ENCODE measurements at places on chromosomes 12 and 14. TPM values are rescaled to one million over a fixed set of nuclear protein-coding genes. Genes with fewer than 3 reads are reported as not detected.

The SIX1 gene
- total RNA-seq, result 0.16 TPM

The KIF5A gene
- total RNA-seq, result 1.3 TPM

The BDKRB1 gene
- 1.2 TPM for total RNA-seq

The E2F7 gene
- 0.28 TPM for total RNA-seq

The ASCL1 gene
- total RNA-seq, result not detected

The PAPLN gene
- total RNA-seq, result 132 TPM

The CACNA1C gene
- 17.4 TPM for total RNA-seq

The ACACB gene
- 56.8 TPM for total RNA-seq

GRCh38 chr14:98494582-98494981 is 777.4 kb downstream of the BCL11B start:
- no peak for DNase-seq
- H3K36me3 ChIP-seq, result no peaks in the 10 kb centered on the region
- H3K4me3 ChIP-seq, result no peak overlapping the region
- no peak overlapping the region for H3K27ac ChIP-seq
- no peaks in the 10 kb centered on the region for H3K27me3 ChIP-seq

GRCh38 chr14:64388533-64389285 is 556 bp downstream of the MTHFD1 start:
- no peaks in the 10 kb centered on the region for H3K4me1 ChIP-seq
- peak overlapping the region; percentile 51 for H3K27ac ChIP-seq
- H3K4me3 ChIP-seq, result peak overlapping the region; percentile 74
- DNase-seq, result no peak
- no peaks in the 10 kb centered on the region for H3K27me3 ChIP-seq

GRCh38 chr12:26091822-26092221 is 33.0 kb downstream of the BHLHE41 start:
- H3K27ac ChIP-seq, result no peak overlapping the region
- no peaks in the 10 kb centered on the region for H3K36me3 ChIP-seq
- DNase-seq, result peak; percentile 52

DNA sequence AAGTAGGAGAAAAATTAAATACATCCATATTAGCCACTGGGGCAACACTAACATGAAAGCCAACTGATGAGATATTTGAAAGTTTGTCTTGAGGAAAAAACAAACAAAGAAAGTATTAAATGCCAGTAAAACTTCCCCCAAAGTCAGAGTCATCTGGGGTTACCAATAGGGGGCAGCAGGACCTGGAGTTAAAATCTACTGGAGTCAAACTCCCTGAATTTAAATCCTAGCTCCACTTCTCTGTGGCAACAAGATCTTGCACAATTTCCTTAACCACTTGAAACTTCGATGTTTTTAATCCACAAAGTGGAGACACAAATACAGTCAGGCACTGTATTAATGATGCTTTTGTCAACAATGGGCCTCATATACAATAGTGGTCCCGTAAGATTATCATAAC is 14.4 kb downstream of the PLEKHG7 start:
- H3K27me3 ChIP-seq, result no peaks in the 10 kb centered on the region
- H3K4me3 ChIP-seq, result no peak overlapping the region
- DNase-seq, result no peak
- H3K36me3 ChIP-seq, result no peaks in the 10 kb centered on the region
- H3K27ac ChIP-seq, result no peak overlapping the region
- H3K4me1 ChIP-seq, result no peaks in the 10 kb centered on the region

- H3K36me3 ChIP-seq, result no peaks in the 10 kb centered on the region
- DNase-seq, result no peak
- H3K4me3 ChIP-seq, result no peak overlapping the region
- H3K27ac ChIP-seq, result no peak overlapping the region
Observed at GRCh38 chr14:57378661-57379060, 11.7 kb upstream of the NAA30 start.

The DEGS2 gene
- 28.7 TPM for total RNA-seq

The ANAPC7 gene
- total RNA-seq, result 47.8 TPM

DNA sequence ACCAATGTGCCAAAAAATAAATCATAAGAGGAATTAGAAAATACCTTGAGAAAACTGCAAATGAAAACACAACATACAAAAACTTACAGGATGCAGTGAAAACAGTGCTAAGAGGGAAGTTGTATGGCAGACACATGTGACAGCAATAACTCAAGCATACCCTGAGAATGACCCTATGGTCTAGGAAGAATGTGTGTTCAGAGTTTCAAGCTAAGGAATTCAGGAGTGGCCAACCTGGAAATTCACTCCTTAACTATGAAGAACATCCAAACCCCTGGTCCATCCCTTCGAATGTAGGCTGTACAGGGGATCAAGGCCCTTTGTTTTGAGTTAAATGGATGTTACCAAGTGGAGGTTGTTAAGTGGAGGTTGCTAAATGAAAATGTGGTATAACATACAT is 16.7 kb upstream of the TTC9 start:
- no peaks in the 10 kb centered on the region for H3K27me3 ChIP-seq
- H3K4me1 ChIP-seq, result no peaks in the 10 kb centered on the region
- H3K36me3 ChIP-seq, result no peaks in the 10 kb centered on the region
- H3K4me3 ChIP-seq, result no peak overlapping the region
- DNase-seq, result no peak

DNA sequence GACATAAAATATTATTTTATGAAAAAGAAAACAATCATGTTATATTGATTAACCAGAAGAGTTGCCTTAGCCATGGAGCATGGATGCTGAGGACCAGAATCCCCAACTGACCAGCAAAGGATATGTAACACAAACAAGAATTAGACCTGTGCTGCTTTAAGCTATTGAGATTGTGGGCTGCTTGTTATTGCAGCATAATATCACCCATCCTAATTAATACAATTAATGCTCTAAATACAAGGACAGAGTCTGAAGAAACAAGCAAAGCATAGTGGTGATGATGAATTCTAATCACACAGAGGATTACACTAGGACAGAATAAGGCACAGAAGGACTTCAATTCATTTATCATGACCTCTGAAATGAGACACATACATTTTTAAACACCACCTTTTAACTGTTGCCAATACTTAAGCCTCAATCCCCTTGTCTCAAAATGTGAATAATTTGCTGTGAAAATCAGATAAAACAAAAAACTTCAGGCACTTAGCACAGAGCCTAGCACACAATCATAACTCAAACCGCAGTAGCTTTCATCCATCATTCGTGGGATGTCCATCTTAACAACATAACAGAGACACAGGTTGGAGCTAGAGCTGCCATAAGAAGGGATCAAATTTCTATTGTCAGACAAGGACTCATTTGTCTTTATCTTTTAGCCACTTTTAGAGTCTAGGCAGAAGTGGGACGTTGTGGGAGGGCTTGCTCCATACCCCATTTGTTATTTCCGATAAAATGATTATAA is 449.6 kb upstream of the DCN start:
- H3K4me1 ChIP-seq, result no peaks in the 10 kb centered on the region
- no peak overlapping the region for H3K4me3 ChIP-seq
- H3K27ac ChIP-seq, result no peak overlapping the region
- no peaks in the 10 kb centered on the region for H3K27me3 ChIP-seq
- no peaks in the 10 kb centered on the region for H3K36me3 ChIP-seq

The CLECL1 gene
- total RNA-seq, result 2.1 TPM

- H3K27ac ChIP-seq, result no peak overlapping the region
- no peak overlapping the region for H3K4me3 ChIP-seq
Observed at GRCh38 chr14:77505031-77505430, 6.4 kb upstream of the ISM2 start.

- peak; percentile 67 for DNase-seq
- no peaks in the 10 kb centered on the region for H3K4me1 ChIP-seq
- no peak overlapping the region for H3K27ac ChIP-seq
- no peak overlapping the region for H3K4me3 ChIP-seq
Observed at GRCh38 chr12:3202734-3203446, 125.7 kb downstream of the TSPAN9 start.

GRCh38 chr14:22314183-22314820 is 274.7 kb downstream of the DAD1 start:
- H3K27me3 ChIP-seq, result no peaks in the 10 kb centered on the region
- no peak for DNase-seq
- no peaks in the 10 kb centered on the region for H3K36me3 ChIP-seq
- H3K4me1 ChIP-seq, result no peaks in the 10 kb centered on the region

- H3K4me3 ChIP-seq, result no peak overlapping the region
- no peak for DNase-seq
- no peaks in the 10 kb centered on the region for H3K4me1 ChIP-seq
- H3K27me3 ChIP-seq, result no peaks in the 10 kb centered on the region
- no peaks in the 10 kb centered on the region for H3K36me3 ChIP-seq
- H3K27ac ChIP-seq, result no peak overlapping the region
Observed at GRCh38 chr12:46921048-46921763, 95.4 kb upstream of the SLC38A4 start.

- H3K4me1 ChIP-seq, result no peaks in the 10 kb centered on the region
- peak; percentile 50 for DNase-seq
- H3K27me3 ChIP-seq, result no peaks in the 10 kb centered on the region
- H3K4me3 ChIP-seq, result no peak overlapping the region
- no peaks in the 10 kb centered on the region for H3K36me3 ChIP-seq
Observed at GRCh38 chr12:112892856-112893255, 13.9 kb upstream of the OAS1 start.

GRCh38 chr14:68226523-68226922 is 406.9 kb downstream of the RAD51B start:
- no peak for DNase-seq
- no peaks in the 10 kb centered on the region for H3K36me3 ChIP-seq
- H3K27me3 ChIP-seq, result no peaks in the 10 kb centered on the region
- H3K4me3 ChIP-seq, result no peak overlapping the region

DNA sequence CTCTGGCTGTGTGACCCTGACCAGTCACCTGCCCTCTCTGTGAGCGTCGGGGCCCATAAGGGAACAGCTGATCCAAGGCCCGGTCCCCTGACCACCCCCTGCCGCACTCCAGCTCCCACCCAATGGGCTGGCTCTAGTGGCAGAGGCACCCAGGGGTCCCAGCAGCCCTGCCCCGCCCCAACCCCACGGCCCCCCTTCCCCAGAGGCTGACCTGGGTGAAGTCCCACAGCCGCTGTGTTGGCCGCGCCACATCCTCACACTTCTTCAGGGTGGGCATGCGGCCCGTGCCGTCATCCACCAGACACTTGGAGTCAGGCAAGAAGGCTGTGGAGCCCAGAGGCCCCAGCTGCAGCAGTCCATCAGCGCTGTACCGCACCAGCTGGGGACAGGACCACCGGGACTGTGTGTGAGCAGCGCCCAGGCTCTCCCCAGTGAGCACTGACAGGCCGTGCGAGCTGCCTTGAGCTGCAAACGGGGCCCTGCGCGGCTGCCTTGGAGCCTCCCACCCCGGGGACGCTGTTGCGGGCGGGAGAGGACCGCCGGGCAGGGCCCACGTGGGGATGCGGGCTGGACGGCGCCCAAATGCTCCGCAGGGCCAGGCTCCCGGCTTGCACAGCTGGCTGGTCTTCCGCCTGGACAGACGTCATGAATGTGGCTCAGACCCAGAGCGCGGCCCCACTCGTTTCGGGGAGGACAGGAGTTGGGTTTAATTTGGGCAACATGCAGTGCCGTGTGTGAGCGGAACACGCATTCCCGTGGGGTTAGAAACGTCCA is 53.5 kb downstream of the NOC4L start:
- no peaks in the 10 kb centered on the region for H3K4me1 ChIP-seq
- no peak for DNase-seq
- H3K36me3 ChIP-seq, result no peaks in the 10 kb centered on the region
- H3K4me3 ChIP-seq, result no peak overlapping the region
- H3K27me3 ChIP-seq, result no peaks in the 10 kb centered on the region
- no peak overlapping the region for H3K27ac ChIP-seq

- no peaks in the 10 kb centered on the region for H3K4me1 ChIP-seq
- no peaks in the 10 kb centered on the region for H3K27me3 ChIP-seq
- no peak overlapping the region for H3K4me3 ChIP-seq
- no peak overlapping the region for H3K27ac ChIP-seq
- H3K36me3 ChIP-seq, result no peaks in the 10 kb centered on the region
Observed at GRCh38 chr12:14836336-14837210, 6.8 kb downstream of the ART4 start.

DNA sequence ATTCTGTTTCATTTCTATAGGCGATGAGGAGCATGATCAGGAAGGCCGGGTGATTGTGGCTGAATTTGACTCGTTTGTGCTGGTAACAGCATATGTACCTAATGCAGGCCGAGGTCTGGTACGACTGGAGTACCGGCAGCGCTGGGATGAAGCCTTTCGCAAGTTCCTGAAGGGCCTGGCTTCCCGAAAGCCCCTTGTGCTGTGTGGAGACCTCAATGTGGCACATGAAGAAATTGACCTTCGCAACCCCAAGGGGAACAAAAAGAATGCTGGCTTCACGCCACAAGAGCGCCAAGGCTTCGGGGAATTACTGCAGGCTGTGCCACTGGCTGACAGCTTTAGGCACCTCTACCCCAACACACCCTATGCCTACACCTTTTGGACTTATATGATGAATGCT is 1.9 kb downstream of the APEX1 start:
- H3K4me1 ChIP-seq, result peaks cover 18% of the 10 kb centered on the region
- H3K36me3 ChIP-seq, result peaks cover 45% of the 10 kb centered on the region
- DNase-seq, result no peak
- no peak overlapping the region for H3K4me3 ChIP-seq
- no peak overlapping the region for H3K27ac ChIP-seq

GRCh38 chr12:21305661-21306060 is 29.1 kb downstream of the SLCO1A2 start:
- H3K27ac ChIP-seq, result no peak overlapping the region
- H3K27me3 ChIP-seq, result no peaks in the 10 kb centered on the region
- DNase-seq, result no peak
- H3K36me3 ChIP-seq, result no peaks in the 10 kb centered on the region
- H3K4me3 ChIP-seq, result no peak overlapping the region

DNA sequence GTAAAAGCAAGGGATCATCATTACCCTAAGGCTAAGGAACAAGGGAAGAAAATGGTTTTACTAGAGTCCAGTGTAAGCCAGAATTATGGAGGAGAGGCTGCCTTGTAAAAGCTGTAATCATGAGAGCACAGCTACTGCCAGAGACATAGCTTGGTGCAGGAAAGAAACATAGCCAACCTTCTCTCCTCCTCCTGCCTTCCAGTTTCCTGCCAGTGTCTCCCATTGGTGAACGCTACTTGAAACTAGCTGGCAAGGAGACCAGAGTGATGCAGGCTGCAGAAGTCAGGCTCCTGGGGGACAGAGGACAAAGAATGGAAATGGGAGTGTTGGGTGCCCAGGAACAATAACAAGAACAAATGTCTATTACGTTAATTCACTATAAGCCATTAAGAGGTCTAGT is 158.5 kb downstream of the NELL2 start:
- no peak for DNase-seq
- H3K27me3 ChIP-seq, result no peaks in the 10 kb centered on the region
- H3K4me1 ChIP-seq, result no peaks in the 10 kb centered on the region
- no peak overlapping the region for H3K4me3 ChIP-seq
- H3K36me3 ChIP-seq, result no peaks in the 10 kb centered on the region

GRCh38 chr12:104582739-104583138 is 126.0 kb downstream of the CHST11 start:
- no peak overlapping the region for H3K4me3 ChIP-seq
- H3K27ac ChIP-seq, result no peak overlapping the region
- H3K4me1 ChIP-seq, result peaks cover 2% of the 10 kb centered on the region
- DNase-seq, result peak; percentile 64
